ENCODE measurements at places on chromosomes 3 and 15.
A peak's percentile ranks its signal among the peaks of the same experiment; 100 is the strongest.

- no peak for DNase-seq
Observed at GRCh38 chr3:27174530-27174929, 194.7 kb downstream of the NEK10 start.

DNA sequence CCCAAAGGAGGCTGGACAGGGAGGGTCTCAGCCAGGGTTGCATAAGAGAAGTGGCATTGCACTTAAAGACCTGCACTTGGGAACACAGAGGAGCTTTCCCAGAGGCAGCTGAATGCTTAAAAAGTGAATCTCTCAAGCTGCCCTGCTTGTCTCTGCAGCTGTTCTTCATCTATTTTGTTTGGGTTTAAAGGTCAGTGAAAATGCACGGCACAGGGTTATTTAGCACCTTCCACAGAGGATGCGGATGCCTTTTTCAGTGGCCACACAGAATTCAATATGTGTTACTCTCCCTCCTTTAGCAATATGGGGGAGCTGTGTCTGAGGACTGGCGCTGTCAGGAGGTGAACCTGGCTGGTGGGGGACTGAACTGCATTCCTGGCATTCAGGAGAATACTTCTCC lies 22.7 kb upstream of the CTNNB1 start:
- no peak for DNase-seq

- no peak for DNase-seq
Observed at GRCh38 chr15:72472992-72473610, 1.0 kb upstream of the ARIH1 start.

- DNase-seq, result peak; percentile 4
Observed at GRCh38 chr3:48402281-48402732, 27.6 kb downstream of the PLXNB1 start.

DNA sequence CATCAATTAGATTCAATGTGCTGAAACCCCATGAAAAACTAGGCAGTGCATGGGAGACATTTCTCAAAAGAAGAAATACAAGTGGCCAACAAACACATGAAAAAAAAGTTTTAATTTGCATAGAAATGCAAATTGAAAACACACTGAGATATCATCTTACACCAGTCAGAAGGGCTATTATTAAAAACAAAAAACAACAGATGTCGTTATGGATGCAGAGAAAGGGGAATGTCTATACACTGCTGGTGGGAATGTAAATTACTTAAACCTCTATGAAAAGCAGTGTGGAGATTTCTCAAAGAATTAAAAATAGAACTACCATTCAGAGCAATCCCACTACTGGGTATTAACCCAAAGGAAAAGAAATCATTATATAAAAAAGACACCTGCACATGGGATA lies 98.7 kb downstream of the CCNL1 start:
- no peak for DNase-seq

DNA sequence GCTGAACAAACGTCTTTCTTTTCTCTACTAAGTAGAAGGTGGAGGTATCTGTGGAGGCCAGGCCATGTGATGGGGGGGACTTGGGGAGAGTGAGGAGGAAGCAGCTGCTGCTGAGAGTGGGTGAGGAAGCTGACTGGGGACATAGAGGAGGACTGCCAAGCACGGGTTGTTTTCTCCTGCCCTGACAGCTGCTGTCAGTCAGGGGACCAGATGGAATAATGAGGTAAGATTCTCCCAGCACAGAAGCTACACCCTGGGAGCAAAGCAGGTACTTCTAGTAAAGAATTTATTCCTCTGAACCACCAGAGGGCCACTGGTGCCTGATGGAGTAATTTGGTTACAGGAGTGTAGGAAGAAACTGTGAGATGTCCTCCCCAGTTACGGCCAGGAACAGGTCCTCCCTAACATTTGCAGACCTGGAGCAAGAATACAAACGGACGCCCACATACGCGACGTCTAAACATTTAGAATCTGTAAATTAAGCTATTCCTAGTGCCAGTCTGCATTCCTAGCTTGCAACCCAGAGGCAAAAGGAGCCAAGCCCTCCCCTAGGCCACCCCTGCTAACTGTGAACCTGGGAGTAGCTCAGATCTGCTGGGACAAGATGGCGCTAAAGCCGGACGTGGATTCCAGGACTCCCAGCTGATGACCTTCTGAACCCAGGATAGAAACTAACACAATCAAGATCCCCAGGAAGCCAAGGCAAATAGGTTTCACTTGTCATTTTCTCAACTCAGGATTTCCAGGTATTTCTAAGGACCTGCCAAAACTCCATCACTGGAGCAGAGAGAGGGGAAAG lies 14.8 kb downstream of the CRYGS start:
- no peak for DNase-seq

DNA sequence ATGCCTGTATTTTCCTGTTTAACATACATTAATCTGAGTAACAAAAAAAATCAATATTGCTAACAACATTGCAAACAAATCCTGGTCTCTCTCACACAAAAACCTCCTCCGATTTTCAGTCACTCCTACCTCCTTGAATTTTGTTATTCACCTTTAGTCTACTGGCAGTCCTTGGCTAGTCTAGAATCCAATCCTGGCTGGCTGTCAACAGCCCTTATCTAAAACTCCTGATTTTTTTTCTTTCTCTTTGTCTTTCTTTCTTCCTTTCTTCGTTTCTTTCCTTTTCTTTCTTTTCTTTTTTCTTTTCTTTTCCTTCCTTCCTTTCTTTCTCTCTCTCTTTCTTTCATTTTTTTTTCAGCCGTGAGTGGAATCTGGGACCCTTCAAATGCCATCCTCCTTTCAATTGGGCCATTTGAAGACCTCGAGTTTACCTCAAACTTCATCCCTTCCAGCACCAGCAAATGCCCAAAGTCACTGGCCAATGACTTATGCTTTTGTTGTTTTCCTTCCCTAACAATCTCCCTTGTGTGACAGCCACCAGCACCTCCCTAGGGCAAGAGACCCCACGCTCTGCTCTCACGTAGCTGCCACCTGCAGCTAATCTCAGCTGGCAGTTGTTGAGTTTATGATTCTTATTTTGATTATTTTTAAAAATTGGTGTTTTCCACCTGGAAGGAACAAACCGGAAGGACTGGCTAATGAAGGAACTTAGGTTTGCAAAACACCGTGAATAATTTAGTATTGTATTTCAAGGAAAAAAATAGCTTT lies 6.8 kb upstream of the ONECUT1 start:
- DNase-seq, result no peak

DNA sequence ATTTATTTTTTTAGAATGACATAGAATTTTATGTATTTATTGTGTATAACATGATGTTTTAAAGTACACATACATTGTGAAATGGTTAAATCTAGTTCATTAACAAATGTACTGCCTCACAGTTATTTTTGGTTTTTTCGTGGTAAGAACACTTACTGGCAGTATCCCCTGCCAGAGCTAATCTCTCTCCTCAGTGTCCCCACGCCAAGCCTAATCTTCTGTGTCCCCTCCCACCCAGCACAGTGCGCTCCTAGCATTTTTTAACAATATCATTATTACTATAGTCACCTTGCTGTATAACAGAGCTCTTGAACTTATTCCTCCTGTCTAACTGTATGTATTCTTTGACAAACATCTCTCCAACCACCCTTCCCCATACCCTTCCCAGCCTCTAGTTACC lies 333.2 kb downstream of the GABRB3 start:
- no peak for DNase-seq

DNA sequence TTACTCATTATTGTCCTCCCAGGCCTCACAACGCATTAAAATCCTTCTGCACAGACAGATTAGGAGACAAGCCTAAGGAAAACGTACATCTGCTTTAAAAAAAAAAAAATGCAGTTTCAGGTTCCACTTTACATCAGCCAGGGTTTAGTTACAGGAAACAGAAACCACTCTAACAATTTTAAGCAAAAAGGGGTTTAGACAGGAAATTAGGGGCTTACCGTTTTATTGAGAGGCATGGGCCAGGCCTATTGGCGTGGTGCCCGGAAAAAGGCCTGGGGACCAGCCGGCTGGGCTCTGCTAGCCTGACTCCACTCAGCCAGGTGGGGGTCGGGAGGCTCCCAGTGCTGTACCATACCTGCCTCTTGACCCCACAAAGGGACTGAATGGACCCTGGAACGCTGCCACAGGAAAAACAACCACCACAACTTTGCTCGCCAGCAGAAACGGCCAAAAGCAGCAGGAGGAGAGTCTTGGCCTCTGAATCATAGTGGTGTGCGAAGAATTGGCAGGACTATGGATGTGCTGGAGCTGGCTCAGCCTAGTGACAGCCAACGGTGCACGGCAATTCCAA lies 124.3 kb downstream of the CHSY1 start:
- peak; percentile 39 for DNase-seq

DNA sequence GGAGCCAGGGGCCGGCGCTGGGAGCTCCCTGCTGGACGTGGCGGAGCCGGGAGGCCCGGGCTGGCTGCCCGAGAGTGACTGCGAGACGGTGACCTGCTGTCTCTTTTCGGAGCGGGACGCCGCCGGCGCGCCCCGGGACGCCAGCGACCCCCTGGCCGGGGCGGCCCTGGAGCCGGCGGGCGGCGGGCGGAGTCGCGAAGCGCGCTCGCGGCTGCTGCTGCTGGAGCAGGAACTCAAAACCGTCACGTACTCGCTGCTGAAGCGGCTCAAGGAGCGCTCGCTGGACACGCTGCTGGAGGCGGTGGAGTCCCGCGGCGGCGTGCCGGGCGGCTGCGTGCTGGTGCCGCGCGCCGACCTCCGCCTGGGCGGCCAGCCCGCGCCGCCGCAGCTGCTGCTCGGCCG lies 1.5 kb downstream of the SMAD6 start:
- DNase-seq, result no peak

- DNase-seq, result no peak
Observed at GRCh38 chr3:112531358-112531781, 30.4 kb downstream of the ATG3 start.

DNA sequence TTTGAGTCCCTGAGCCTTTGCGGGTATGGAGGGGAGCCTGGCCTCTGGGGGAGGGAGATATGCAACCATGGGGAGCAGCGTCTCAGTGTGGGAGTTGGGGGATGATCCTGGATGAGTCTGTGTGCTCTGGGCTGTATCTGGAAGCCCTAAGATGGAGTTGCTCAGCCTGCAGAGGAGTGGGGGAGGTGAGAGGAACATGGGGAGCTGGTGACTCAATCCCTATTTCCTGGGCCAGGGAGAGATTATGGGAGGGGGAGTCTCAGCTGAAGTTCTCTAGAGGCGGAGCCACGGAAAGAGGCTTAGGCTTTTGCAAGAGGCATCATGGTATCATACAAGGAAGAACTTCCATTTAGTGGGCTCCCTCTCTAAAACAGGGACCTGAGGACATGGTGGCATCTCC lies 59.5 kb upstream of the TMEM115 start:
- DNase-seq, result no peak

DNA sequence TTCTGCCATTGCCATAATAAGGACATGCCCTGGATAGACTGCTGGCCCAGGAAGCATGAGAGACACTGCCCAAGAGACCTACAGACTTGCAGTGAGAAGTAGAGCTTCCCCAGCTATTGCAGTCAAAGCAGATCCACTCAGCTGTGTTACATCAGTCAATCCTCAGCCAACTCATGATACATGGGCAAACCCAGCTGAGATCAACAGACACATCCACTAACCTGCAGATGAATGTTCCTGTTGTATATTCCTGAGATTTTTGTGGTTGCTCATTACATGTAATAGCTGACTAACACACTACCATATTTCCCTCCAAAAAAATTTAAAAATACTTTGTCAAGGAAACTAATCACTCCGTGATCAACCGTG lies 68.6 kb downstream of the DCLK3 start:
- DNase-seq, result no peak

DNA sequence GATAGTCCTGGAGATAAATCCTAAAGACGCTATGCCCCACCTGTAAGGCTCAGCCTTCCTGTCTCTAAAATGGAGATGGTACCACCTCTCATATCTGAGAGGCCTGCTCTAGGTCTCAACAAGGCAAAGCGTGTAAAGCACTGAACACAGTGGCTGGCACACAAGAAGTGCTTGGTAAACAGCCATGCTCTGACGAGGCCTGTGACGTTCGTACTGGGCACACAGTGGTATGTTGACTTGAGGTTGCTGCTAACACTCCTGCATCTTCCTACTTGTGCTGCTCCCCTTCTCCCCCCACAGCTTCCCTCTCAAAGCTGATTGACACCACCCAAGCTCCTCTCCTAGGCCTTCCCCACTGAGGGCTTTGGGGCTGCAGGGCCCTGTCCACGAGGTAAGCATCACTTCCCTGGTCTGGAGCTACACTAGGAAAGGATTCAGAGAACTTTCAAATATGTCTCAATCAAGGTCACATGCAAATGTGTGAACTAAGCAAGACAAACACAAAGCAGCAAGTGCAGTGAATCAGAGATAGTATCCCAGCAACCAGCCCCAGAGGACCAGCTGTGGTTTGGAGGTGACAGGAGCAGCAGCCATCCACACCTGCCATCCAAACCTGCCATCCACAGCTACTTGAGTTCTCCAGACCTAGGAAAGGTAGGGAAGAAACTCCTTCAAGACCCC lies 177.5 kb downstream of the STT3B start:
- no peak for DNase-seq

DNA sequence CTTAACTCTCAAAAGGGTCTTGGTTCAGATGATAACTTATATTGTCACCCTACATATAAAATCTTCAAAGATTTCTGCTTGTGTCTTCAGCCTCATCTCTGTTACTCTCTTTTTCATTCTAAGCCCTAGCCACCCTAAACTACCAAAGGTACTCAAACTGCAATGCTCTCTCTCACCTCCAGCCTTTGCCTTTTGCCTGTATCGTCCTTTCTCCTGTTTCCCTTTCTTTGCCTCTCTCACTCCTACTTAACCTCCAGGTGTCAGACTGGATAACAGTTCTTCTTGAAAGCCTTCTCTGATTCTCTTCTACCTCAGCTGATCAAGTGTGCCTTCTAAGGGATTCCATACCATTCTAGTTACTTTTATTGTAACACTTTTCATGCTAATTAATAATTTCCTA lies 149.8 kb downstream of the SERPINI1 start:
- DNase-seq, result no peak

DNA sequence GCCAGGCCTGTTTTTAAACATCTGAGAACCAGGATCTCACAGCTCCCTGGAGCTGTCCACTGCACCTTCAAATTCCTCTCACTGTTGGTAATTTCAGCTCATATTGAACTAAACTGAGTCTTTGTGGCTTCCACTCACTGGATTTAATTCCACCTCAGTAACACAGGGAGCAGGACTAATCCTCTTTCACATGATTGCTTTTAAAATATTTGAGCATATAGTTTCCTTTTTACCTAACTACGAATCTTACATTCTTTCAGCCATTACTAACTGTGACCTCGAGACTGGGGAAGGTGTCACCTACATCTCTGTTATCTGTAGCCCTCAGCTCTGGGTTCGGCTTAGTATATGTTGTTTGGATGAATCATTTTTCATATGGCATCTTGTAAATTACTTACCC lies 194.3 kb upstream of the C2CD4B start:
- no peak for DNase-seq

DNA sequence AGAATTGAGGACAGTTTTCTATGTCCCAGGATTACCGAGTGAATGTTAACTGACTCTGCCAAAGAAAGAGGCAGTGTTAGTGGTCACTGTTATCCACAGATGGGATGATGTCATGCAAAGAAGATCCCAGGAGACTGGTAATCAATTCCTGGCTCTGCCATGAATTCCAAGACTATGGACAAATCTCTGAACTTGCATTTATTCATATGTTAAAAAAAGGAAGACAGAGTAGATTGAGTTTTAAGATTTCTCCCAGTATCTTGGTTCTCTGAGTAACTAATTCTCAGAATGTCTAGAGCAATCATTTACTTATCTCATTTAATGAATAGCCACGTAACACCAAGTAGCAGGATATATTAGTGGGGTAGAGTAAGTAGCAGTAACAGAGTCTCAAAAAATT lies 11.5 kb upstream of the MAP3K13 start:
- DNase-seq, result no peak

- DNase-seq, result no peak
Observed at GRCh38 chr3:136626493-136626892, 125.7 kb downstream of the STAG1 start.

Measured in activated CD4-positive, alpha-beta T cell treated with anti-CD3 and anti-CD28 coated beads for 1 hour (primary cell).